ENCODE measurements at places on chromosomes 2 and 18.

DNA sequence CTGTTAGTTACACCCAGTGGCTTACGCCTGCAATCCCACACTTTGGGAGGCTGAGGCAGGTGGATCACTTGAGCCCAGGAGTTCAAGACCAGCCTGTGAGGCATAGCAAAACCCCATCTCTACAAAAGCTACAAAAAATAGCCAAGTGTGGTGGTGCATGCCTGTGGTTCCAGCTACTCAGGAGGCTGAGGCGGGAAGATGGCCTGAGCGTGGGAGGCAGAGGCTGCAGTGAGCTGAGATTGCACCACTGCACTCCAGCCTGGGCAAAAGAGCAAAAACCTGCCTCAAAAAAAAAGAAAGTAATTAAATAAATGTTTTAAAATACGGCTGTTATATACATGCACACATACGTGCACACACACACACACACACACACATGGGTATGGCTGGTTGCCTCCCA is 194.8 kb downstream of the HDAC4 start:
- DNase-seq, result no peak

GRCh38 chr2:208189810-208190503 is at the start of gene C2orf80:
C2orf80 (minus strand) TSS chr2:208190030; CDS start chr2:208186986, 3,044 bp downstream.
- DNase-seq, result no peak

DNA sequence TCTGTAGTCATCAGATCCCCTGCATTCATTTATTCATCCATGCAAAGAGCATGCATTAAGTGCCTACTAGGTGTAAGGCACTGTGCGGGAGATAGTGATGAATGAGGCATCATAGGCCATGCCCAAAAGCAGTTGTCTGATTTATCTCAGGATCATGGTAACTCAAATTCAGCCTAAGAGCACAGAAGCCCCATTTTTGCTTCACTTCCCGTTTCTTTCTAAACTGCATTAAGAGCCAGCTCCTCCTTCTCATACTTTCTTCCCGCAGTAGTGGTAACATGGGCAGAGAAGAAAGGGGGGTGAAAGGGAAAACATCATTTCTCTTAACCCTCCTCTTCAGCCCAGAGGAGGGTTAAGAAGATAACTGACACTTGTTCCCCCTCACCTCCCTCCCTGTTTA is 2.9 kb downstream of the GPR45 start:
- DNase-seq, result no peak

- DNase-seq, result peak; percentile 12
Observed at GRCh38 chr2:10900216-10901109, 11.3 kb upstream of the KCNF1 start.

GRCh38 chr2:100289020-100289419 is 33.3 kb downstream of the LONRF2 start:
- DNase-seq, result no peak

DNA sequence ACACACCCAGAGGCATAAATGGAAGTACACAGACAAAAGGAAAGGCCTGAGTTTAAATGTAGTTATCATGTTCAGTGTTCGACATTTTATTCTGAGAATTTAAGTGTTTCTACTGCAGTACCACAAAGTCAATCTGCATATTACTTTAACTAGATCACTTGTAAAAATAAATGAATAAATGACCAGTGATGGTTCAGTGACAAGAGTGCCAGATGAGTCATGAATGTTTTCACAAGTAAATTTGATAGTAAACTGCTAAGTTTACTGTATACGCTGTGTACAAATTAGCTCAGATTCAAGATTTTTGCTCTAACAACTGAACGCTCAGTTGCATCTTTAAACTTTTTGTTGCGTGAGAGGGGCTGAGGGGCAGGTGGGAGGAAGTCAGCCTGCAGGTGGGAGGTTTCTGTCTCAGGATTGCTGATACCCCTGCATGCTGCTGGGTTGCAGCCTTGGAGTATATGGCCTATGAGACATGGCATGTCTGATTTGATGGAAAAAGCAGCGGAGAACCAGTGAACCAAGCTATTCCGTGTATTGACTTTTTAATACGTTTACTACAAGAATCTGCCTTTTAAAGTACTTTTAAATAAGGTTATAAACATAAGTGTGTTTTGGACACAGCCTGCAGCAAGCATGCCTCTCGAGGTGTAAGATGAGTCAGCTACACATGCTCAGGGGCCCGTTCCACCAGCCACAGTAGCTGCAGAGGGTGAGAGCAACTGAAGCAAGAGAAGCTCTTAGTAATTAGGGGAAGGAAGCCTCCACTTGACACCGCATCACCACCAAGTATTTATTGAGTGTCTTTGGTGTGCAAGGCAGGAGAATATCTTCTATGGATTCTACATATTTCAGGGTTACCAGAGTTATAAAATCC is 245.1 kb downstream of the NEDD4L start:
- DNase-seq, result peak; percentile 71

GRCh38 chr2:101625387-101625786 is 72.1 kb upstream of the MAP4K4 start:
- DNase-seq, result no peak

DNA sequence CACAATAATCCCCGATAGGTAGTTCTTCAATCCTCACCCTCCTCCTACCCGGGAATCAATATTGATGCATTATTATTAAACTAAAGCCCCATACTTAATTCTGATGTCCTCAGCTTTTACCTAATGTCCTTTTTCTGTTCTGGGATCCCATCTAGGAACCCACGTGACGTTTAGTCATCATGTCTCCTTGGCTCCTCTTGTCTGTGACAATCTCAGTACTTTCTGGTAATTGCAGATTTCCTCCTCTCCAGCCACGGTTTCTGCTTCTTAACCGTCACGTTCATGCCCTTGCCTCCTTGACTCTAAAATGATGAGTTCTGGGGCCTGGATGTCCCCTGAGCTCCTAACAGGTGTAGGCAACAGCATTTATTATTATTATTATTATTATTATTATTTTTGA is 2.9 kb upstream of the DGKD start:
- DNase-seq, result no peak

DNA sequence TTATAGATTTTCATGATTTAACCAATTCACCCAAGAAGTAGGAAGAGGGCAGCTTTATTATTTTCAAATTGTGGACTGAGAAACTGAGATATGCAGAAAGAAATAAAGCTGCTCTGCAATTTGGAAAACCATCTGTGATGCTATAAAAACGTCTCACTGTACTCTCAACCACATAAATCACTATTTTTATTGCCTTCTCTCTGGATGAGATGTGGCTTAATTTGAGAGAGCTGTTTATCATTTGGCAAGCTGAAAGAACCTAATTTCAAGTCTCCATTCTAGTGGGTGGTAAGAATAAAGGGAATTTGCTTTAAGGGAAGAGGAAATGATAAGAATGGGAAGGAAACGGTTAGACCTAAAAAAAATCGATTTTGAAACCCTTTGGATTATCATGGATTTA is 49.9 kb upstream of the CYP1B1 start:
- DNase-seq, result no peak

GRCh38 chr18:23301972-23302371 is 151.1 kb upstream of the RIOK3 start:
- DNase-seq, result no peak

DNA sequence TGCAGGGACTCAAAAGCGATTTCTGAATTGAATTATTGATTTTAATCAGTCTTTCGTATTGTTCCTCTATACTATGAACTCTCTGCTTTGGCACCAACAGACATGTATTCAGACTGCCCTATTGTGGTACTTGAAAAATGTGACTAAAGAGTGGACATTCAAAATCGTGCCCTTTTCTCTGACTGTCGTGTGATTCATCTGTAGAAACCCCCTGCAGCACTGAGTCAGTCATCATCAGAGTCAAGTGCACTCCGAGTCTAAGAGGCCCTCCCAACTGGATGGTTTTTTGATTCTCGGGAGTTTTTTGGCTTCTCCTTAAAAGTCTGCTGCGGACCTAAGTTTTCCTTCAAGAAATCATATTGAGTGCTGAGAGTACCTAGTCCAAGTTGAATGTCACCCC is 96.4 kb upstream of the FOSL2 start:
- no peak for DNase-seq

DNA sequence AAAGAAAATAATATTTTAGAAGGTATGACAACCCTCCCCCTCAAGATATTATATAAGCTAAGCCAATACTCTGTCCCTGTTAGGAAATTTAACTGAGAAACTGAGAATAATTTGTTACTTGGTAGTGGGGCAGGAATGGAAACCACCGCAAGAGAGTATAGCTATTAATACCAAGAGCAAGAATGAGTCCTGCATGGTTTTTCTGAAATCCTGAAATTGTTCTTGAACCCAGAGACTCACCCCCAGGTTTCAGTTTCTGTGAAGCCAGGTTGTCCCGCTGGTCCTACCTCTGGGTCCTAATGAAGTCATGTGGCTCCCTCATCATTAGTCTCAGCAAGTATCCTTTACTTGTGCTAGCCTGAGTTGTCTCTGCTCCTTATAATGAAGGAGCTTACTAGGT is 671.0 kb upstream of the ACVR2A start:
- no peak for DNase-seq
